ENCODE measurements at places on chromosomes 5 and 9. TPM values are rescaled to one million over a fixed set of nuclear protein-coding genes. Genes with fewer than 3 reads are reported as not detected.
A peak's percentile ranks its signal among the peaks of the same experiment; 100 is the strongest.

DNA sequence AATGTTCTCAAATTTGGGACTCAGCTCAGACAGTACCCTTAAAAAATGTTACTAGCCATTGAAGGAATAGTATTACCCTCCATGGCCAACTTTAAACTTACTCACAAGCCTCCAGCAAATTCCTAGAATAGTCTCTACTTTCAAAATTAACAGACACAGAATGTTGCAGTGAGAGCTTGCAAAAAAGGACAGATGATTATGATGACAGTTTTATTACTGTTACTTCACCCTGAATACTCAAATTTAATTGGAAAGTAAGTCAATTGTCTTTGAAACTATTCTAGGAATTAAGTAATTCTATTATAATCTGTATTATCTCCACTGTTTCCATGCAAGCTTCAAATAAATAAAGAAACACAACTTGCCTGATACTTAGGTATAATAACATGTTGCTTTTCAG lies 288.3 kb downstream of the SLF1 start:
- DNase-seq, result no peak

- DNase-seq, result no peak
These were observed 930 bp downstream of the PRLR start for GRCh38 chr5:35229076-35230037.

- DNase-seq, result no peak
These were observed 14.1 kb upstream of the RPL26L1 start for GRCh38 chr5:172945151-172945550.

DNA sequence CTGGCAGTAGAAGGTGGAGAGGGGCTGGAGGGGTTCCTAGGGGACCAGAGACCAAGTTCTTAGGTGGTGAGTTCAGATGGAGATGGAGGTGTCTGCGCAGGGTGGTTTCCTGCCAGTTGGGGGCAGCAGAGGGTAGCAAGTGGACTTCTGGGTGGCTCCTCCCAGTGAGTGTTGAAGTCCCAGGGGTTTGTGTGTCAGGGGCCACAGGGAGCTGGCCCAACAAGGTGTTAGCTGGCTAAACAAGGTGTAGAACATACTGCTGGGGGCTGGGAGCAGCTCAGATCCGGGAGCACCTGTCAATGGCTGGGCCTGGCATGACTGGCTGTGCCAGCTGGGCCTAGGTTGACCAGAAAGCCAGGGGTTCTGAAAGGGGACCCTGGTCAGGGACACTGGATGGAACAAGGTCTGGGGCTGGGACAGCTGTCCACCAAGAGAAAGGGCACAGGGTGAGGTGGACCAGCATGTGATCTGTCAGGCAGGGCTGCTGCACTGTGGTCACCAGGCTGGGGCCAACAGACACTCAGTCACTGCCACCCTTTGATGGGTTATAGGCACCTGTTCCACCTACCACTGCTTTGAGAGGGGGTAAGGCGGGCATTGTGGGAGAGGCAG lies 35.6 kb downstream of the DAB2IP start:
- DNase-seq, result peak; percentile 75

- no peak for DNase-seq
These were observed 14.6 kb upstream of the ANGPTL2 start for GRCh38 chr9:127136880-127137639.

- DNase-seq, result no peak
These were observed 254.8 kb upstream of the PPP1R2B start for GRCh38 chr5:156595132-156595787.

GRCh38 chr9:4344946-4345345 lies 45.1 kb upstream of the GLIS3 start:
- no peak for DNase-seq

- DNase-seq, result no peak
These were observed 6.9 kb downstream of the ADGRV1 start for GRCh38 chr5:90565491-90565890.

DNA sequence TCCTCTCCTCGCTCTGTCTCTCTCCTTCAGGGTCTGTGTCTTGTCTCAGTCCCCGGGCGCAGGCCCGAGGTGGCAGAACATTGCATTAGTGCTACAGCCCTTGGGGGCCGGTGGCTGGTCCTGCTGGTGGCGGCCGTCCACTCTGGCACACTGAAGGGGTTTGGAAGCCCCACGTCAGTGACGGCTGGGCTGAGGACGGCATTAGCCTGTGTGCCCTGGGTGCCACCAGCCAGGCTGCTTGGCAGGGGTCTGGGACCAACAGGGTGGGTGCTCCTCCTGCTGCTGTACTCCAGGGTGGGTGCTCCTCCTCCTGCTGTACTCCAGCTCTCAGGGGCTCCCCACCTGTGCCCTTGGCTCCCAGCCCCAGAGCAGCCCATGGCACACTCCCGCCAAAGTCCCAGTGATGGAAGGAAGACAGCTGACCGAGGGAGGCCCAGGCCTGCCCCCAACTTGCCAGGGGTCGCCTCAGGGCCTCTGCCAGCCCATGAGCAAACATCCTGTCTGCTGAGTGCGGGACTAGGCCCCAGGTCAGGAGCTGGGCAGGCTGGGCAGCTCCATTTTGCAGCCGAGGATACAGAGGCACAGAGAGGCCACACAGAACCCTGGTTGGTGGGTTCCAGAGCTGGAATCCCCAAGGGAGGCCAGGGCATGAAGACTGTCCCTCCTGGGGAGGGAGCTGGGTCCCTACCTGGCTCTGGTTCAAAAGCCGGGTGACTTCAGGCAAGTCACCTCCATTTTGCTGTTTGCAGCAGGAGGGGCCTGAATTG lies 27.3 kb downstream of the SARDH start:
- DNase-seq, result no peak

- DNase-seq, result peak; percentile 93
These were observed 211.5 kb downstream of the SEC61B start for GRCh38 chr9:99433555-99433954.

DNA sequence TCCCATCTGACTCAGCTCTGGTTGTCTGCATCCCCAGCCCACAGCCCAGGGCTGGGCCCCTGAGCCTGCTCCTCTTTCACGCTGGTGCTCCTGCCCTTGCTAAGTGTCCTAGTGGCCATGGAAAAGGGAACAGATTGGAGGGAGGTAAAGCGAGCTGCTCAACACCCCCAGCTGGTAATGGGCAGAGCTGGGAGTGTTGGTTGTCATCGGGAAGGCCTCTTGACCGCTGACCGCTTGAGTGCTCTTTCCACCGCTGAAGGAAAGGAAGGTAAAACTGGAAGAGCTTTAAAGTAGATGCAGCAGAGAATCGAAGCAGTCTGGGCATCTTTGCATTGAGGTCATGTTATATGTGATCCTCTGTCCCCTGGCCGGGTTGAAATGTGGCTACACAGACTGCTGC lies 60.2 kb downstream of the CRB2 start:
- no peak for DNase-seq

GRCh38 chr9:27179245-27179865 lies 70.3 kb downstream of the TEK start:
- DNase-seq, result no peak

GRCh38 chr9:72788966-72789735 lies 163.7 kb downstream of the ALDH1A1 start:
- DNase-seq, result no peak

GRCh38 chr9:86990290-86990689 lies 43.0 kb upstream of the GAS1 start:
- no peak for DNase-seq

- DNase-seq, result no peak
These were observed 22.5 kb downstream of the NEK6 start for GRCh38 chr9:124280176-124280691.

DNA sequence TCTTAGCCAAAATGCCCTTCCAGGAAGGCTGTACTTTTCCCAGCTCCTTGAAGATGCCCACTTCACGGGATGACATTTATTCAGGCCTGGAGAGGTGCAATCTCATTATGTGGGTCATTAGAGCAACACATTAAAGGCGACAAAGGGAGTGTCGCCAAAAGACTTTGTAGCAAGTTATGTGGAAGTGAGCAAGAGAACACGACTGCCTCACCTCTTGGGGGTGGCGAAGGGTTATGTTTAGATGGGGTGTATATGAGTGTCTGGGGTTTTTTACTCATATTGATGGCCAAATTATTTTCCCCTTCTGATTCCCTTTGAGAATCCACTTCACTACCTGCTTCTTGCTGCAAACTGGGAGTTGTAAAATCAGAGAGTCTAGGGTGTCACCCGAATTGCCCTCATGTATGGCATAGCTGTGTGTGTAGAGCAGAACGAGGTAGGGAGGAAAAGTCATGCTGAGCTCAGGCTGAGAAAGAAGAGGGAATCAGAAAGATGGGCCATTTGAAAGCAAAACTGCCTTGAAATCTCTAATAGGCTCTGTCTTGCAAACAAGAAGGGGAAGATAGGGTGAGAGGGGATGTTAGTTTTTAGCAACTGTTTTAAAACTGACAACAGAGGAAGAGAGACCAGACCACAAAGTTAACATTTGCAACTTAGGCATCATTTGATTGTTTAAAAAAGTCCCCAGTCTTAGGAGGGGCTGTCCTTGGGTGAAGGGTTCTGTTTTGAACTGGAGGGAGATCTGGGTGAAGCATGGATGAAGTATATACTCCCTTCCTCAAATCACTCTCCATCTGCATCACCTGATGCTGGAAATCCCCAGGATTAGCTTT lies 97.1 kb upstream of the IL12B start:
- DNase-seq, result no peak

DNA sequence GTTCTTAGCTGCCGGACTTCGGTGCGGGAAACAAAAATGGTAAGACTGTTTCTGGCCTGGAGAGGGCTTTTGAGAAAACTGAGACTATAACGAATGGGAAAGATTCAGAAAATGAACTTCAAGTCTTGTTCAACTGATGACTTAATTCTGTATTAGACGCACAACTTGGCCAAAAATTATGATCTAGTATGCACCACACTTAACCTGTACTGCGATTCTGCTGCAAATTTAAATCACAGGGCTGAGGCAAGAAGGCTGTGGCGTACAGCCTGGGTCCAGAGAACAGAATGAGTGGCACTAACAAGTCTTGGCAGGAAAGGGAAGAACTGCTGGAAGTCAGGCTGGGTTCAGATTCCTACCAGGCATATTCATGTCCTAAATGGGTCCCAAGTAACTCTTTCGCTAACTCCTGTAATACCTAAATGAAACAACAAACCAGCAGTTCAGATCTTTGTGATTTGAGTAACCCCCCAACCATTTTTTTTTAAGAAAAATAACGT lies 781 bp upstream of the COL23A1 start:
- DNase-seq, result no peak

- DNase-seq, result no peak
These were observed 142.2 kb downstream of the PRDM9 start for GRCh38 chr5:23649594-23649993.

DNA sequence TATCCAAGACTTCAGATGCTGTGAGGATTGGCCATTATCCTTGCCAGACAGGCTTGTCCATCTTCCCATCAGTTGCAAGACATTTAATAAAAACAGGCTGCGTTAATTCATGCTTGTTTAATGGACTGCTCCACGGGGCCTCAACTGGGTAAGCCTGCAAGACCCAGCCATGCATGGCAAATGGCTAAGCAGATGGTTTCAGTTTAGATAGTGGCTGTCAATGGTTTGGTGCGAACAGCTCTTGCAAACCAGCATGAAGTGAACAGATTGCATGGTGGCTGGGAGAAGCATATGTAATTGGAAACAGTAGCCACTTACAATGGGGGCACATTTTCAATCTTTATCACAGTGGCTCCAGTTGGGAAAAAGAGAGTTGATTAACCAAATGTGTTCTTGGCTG lies 628.2 kb upstream of the KLF4 start:
- DNase-seq, result no peak

GRCh38 chr9:86246752-86247161 lies 12.7 kb downstream of the C9orf153 start:
- no peak for DNase-seq

DNA sequence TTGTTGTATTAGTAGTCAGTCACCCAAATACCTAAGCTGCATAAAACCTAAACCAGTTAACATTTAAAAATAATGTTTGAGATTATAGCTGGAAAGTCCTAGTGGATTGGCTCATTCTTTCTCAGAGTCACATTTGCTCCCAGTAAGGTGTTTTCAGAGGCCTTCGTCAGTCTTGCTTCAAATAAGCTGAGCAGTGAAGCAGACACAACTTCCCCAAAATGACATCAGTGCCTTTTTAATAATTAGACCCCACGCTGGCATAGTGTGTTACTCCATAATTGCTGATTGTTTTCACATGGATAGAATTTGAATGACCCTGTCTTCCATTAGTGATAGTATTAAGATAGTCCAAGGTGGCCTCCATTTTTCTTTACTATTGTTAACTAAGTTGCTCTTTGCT lies 245.8 kb downstream of the PJA2 start:
- DNase-seq, result no peak

DNA sequence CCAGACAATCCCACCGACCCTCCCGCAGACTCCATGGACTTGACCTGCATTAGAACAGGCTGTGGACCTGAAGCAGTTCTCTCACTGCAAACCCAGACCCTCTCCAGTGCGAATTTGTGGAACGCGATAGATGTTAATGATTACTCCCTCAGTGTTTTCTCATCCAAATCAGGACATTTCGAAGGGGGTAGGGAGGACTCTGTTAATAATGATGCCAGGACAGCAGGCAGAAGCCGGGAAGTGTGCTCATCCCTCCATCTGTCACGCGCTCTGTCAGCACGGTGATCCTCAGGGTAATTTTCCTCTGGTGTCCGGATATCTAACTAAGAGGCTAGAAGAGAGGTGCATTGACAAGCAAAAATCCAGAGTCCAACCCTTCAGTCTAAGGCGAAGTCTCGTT lies 18.8 kb downstream of the RAPGEF1 start:
- DNase-seq, result no peak

DNA sequence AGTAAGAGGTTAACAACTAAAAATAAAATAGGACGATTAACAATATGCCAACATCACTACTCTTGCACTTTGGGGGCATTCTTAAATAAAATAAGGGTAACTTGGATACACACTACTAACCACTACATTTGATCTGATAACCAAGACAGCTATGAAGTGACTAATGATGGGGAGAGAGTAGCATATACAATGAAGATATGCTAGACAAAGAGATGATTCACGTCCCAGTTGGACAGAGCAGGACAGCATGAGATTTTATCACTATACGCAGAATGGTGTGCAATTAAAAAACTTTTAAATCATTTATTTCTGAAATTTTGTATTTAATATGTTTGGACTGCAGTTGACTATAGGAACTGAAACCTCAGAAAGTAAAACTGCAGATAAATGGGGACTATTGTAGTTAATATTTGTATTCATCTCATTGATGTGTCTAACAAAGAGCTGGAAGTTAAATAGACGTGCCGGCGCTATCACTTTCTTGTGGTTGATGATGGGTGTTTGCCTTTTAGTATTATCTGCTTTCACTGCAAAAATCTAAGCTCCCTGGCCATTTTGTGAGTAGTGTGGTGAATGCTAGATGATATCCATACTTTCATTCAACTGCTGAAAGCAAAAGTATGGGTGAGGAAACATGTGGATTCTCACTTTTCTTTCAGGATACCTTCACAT lies 18.7 kb downstream of the GIN1 start:
- DNase-seq, result no peak

DNA sequence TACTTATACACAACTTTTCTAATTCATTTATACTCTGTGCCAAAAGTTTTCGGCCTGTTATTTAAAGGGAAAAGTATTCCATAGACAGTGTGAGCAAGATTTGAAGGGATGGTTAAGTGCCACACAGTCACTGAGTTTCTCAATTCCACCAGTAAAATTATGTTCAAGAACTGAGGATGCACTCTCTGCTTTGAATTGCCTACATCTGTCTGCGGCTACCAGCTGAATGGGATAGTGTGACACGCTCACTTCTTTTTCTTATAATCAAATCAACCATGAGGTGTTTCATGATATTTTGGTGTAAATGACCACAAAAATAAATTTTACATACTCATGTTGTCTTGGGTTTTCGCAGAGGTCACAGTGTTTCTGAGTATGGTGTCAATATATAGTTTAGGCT lies 218.4 kb upstream of the TMEM161B start:
- no peak for DNase-seq

Gene DMRTA1
- total RNA-seq, result not detected

Gene RNF208
- 1.4 TPM for total RNA-seq

Gene BNC2
- total RNA-seq, result 5.5 TPM

Gene RLN1
- total RNA-seq, result not detected

Gene ZDHHC11B
- total RNA-seq, result 1.2 TPM

Measured in natural killer cell treated with Interleukin-12 subunit alpha and Interleukin-12 subunit beta and Interleukin-15 and Interleukin-18, amount 100 ng/mL, for 72 hours (primary cell).